ENCODE measurements at places on chromosomes 16 and 17. TPM values are rescaled to one million over a fixed set of nuclear protein-coding genes. Genes with fewer than 3 reads are reported as not detected.

The MFSD6L gene
- total RNA-seq: not detected

The SSTR5 gene
- total RNA-seq: 0.38 TPM

The FZD2 gene
- total RNA-seq: 36.5 TPM

The PPP1R27 gene
- not detected for total RNA-seq

The GPR139 gene
- total RNA-seq: not detected

The ZNF319 gene
- total RNA-seq: 14.9 TPM

The SAP30BP gene
- 124 TPM for total RNA-seq

The TSPAN10 gene
- 4.4 TPM for total RNA-seq

The ASGR1 gene
- 0.70 TPM for total RNA-seq

The PSMC3IP gene
- total RNA-seq: 30.6 TPM

The TSNAXIP1 gene
- total RNA-seq: 0.48 TPM

The IGSF6 gene
- not detected for total RNA-seq

The CD300LG gene
- not detected for total RNA-seq

The CIBAR2 gene
- not detected for total RNA-seq

The MMP28 gene
- 7.3 TPM for total RNA-seq
